ENCODE measurements at places on chromosomes 11 and 22.

DNA sequence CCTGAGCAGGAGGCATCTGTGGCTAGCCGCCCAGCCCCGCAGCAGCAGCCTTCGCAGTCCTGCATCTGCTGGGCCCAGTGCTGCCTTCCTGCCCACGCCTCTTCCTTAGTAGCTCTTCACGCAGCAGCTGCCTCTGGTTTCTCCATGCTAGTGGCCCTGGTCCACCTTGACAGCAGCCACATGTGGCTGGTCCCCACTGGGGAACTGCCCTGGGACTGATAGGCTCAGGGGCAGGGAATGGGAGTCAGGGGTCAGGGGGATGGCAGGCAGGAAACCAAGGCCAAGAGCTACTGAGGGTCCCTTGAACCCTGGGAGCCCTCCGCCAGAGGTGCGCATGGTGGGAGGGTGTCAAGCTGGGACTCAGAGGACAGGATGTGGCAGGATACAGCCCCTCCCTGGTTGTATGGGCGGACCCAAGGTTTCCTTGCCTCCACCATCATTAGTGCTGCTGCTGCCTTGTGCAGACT, 99.4 kb upstream of the PITPNB start:
- no peak for DNase-seq

DNA sequence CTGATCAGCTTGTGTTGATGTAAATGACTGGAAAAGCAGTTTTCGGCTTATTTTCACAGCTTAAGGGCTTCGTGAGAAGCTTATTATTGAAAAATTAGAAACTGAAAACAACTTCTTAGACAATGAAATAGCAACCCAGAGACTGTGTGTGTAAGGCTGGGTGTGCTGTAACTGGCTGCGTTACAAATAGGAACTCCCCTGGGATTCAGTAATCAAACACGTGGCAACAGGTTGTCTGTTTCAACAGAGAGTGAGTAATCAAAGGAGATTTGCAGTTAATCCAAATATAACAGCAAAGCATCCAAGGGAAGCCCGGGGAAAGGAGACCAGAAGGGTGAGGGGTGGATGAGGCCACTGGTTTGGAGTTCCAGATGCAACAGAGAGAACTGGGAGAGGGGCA, 19.2 kb downstream of the NTM start:
- DNase-seq = no peak

DNA sequence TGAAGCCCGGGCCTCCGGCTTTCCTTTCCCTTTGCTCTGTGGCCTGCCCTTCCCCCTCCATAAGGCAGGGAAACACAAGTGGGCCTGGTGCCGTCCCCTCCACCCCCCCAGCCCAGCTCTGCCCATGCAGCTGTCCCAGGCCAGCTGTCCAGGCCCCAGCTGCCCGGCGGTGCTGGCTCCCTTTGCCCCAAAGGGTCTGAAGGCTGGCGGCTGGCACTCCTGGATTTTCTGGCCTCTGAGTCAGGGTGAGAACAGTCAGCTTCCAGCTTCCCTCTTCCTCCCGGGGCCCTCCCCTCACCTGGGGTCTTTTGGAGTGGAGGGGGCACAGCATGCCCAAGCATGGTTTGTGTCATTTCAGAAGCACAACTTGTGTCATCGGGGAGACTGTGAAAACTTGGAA, 27.8 kb downstream of the CD82 start:
- DNase-seq = no peak

DNA sequence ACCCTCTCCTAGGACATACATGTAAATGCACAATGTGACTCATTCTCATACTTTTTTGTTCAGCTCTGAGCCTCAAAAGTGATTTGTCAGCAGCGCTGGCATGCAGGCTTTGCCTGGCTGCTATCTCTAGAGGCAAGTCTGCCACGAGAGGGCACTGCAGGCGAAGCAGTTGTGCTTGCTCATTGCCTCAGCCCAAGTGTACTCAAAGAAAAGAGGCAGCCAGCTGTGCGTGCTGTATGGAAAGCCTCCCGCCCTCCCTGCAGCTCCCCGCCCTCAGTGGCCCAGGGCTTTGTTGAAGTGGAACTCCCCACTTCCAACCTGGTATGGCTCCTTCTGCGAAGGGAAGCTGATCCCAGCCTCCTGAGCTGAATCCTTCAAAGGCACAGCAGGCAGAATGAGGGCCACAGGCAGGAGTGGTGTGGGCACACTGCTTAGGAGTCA, 16.3 kb downstream of the SDHAF2 start:
- DNase-seq = peak; percentile 93

GRCh38 chr11:131307506-131307905, 62.9 kb upstream of the NTM start:
- no peak for DNase-seq

- DNase-seq = peak; percentile 17
These were observed at the start of gene NTM for GRCh38 chr11:131370090-131370751. TSS of gene NTM (plus strand) at chr11:131370615.

DNA sequence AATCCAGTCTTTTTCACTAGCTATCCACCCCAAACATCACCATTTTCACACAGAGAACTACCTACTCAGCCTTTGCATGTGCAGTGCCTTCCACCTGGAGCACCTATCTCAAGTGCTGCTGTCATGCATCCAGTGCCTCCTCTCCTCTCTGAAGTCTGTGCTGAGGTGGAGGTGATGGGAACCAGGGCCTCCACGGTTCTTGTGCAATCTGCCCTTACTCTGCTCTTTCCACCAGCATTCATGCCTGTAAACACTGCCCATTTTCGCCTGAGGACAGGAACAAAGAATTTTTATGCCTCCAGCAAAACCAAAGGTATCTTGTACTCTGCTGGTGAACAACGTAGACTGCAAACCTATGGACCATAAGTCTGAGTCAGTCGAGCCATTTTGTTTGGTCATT, 27.0 kb downstream of the PITPNB start:
- DNase-seq = no peak

- DNase-seq = no peak
These were observed 533.6 kb upstream of the CADM1 start for GRCh38 chr11:116037861-116038260.

- DNase-seq = no peak
These were observed 129.1 kb downstream of the SLC17A6 start for GRCh38 chr11:22467248-22467647.

DNA sequence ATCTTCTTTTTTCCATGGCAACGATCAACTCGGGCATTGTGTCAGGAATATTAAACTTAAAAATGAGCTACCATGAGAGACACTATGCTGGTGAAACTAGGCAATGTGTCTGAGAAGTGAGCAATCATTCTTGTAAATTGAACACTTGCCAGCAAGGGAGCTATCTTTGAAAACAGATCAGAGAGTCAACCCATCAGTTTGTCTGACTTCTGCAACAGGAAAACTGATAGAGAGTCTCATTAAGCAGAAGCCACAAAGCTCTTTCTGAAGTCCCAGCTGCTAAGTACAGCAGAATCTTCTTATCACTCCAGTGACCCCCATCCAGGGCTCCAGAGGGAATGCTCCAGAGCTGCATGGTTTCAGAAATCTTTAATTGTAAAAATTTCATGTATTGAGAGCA, 114.7 kb downstream of the MSANTD4 start:
- DNase-seq = no peak

DNA sequence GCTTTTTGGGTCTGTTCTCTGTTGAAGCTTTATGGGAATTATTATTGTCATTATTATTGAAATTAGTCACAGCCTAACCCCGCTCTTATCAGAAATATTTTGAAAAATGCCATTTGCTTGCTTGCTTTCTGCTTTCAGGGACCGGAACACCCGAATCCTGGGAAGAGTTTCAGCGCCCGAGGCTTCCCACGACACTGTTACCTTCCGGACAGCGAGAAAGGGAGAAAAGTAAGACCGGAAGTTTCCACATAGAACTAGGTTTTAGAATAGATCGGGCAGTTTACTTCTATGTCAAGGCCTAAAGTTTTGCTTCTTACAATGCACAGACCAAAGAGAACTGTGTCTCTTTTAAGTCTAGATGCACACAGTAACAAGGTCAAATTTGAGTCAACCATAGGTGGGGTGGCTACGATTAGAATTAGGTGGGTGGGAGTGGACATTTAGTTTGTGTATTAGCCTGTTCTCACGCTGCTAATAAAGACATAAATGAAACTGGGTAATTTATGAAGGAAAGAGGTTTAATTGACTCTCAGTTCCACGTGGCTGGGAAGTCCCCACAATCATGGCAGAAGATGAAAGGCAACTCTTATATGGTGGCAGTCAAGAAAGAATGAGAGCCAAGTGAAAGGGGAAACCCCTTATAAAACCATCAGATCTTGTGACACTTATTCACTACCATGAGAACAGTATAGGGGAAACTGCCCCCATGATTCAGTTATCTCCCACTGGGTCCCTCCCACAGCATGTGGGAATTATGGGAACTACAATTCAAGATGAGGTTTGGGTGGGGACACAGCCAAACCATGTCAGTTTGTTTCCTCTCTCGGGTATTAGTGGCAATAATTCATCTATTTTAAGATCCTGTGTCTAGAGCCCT, 12.9 kb downstream of the MPEG1 start:
- DNase-seq = no peak

GRCh38 chr11:92558323-92558722, 333.7 kb downstream of the FAT3 start:
- no peak for DNase-seq

GRCh38 chr11:16195651-16196050, 160.7 kb downstream of the SOX6 start:
- DNase-seq = no peak

DNA sequence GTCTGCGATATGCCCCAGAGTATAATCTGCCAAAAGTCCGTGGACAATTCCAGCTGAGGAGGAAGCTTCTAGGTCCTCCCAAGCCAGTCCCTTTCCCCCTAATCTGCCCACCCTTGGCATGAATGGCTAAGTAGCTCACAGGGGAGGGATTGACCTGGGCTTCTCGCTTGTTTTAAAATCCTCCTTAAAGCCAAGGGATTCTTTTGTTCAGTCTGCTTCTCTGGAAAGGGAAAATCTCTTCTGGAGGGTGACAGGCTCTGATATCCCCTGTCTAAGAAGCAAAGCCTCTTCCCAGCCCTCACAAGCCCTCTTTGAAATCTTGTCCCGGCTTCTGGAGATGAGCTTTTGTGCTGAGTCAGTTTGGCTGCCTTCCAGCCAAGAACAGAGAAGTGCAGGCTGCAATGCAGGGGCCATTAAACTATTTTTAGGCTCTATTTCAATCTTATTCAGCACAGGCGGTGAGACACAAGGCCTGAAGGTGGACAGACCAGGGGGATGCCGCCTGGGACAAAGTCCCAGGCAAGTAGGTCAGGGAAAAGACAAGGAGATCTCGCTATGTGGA, 23.9 kb downstream of the NEFH start:
- DNase-seq = peak; percentile 60

DNA sequence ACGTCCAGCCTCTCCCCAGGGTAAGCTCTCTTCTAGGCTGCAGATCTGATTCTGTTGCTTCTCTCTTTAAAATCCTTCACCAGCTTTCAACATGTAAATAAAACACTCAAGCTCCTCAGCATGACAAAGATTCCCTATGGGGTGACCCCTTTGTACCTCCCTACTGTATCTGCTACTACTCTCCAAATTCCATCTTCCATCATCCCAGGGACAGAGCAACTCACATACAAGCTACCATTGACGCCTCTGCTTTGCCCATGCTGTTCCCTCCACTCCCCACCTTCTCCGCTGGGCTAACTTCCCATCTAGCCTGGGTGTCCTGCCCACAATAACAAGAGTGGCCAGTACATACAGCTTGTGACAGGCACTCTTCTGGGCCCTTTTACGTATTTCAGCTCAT, 207.5 kb upstream of the ZBED5 start:
- DNase-seq = no peak

DNA sequence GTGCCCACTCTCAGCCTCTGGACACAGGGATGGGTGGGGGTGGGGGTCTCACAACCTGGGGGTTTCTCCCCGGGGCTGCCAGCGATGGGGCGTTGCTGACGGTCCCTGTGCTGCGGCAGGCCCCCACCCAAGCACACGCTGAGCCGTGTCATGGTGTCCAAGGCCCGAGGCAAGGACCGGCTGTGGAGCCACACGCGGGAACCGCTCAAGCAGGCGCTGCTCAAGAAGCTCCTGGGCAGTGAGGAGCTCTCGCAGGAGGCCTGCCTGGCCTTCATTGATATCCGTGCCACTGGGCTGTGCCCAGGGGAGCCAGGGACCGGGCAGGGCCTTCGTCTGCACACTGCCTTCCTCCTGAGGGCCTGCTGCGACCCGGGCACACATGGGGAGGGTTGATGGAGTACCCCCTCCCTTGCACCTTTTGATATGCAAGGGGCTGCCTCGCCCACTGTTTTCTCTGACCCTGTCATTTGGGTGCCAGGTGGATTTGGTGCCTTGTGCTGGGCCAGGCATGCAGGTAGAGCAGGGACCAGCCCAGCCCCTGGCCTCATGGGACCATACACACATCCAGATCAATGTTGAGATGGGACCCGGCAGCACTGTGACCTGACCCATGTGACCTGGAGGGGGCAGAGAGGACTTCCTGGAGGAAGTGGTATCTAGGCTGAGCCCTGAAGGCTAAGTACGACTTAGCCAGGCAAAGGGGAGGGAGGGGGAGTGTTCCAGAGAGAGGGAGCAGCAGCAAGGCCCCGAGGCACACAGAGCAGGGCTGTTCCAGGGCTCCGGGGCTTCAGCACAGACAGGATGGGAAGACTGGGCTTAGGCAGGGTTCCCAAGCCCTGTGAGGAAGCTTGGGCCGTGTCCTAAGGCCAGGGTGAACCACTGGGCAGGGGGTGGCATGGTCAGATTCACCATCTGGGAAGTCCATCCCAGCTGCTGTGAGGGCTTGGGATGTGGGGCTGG, 75.2 kb downstream of the MYO7A start:
- DNase-seq = no peak

- DNase-seq = peak; percentile 83
These were observed 101.1 kb downstream of the MICAL3 start for GRCh38 chr22:17922925-17923903.

DNA sequence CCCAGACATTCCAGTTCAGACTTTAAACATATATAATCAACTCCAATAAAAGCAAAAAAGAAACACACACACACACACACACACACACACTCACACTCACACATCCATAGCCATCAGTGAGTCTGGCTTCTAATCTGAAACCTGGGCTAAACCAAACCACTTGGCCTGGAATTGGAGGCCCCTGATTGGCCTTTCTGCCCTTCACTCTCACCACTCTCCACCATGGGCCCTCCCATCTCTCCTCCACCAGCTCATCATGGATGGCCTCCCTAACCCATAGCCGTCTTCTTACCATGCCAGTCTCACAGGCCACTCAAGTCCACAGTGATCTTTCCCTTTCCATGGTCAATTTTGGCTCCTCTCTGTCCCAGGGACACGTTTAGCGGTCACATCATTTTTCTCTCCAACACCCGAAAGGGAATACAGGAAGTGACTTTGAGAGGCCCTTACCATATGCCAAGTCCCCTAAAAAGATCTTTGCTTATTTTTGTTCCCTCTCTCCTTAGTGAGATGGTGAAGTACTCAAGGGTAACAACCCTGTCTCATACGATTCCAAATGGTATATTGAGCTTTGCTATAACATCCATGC, 66.6 kb downstream of the ENDOD1 start:
- no peak for DNase-seq

GRCh38 chr11:14193644-14194043, 165.3 kb downstream of the RRAS2 start:
- no peak for DNase-seq

DNA sequence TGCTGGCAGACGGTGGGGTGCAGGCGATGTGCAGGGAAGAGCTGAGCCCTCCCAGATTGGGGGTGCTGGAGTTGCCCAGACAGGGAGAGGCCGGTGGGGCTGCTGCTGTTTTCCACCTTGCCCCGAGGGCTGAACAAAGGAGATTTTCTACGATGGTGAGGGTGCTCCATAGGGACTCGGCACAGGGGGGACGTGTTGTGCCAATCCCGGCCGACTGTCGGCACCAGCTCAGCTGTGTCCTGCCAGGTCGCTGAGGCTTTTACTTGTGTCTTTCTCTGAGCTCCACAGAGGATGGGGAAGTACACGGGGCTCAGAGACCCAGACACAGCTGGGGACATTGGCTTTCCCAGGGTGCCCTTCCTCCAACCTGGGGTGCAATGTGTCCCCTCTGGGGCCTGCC, 816.8 kb downstream of the BRD1 start:
- DNase-seq = no peak

GRCh38 chr11:23425381-23425780, 565.1 kb upstream of the CCDC179 start:
- no peak for DNase-seq

Data from kidney tubule cell (primary cell).